ENCODE measurements at places on chromosomes 2 and 18. TPM values are rescaled to one million over a fixed set of nuclear protein-coding genes. Genes with fewer than 3 reads are reported as not detected.

DNA sequence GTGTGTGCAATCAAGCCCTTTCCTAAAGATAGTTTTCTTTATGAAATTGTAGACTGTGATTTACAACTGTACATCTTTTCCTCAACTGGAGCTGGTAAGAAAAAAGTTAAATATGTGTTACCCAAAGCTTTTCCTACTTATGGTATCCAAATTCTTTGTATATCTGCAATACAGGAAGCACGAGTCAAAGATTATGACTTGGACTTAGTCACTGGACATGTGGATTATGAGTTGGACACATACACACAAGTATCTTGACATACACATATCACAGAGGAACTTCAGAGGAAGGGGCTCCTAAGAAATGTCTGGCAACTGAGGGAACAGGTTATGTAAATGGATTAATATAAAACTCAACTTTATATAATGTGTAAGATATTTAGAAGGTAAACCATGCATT, 35.2 kb downstream of the PRELID3A start:
- H3K27me3 ChIP-seq: no peaks in the 10 kb centered on the region
- H3K36me3 ChIP-seq: peaks cover 35% of the 10 kb centered on the region
- H3K27ac ChIP-seq: no peak overlapping the region

DNA sequence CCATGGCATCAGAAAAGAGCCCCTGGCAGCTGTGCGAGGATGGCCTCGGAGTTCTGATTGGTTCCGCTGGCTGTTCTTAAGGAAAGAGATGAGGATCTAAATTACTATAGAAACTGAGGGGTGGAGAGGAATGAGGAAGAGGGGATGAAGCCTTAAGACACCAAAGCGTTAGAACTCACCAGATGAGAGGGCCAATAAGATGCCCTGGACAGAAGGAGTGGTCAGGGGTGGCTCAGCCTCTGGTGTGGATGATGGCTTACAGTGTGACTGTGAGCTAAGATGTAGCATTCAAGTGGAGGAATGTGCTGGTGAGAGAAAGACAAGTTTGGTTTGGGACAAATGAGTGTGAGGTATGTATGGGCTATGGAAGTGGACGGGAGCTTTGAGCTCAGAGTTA, 97.8 kb downstream of the ZFP36L2 start:
- peaks cover 42% of the 10 kb centered on the region for H3K4me1 ChIP-seq
- H3K4me3 ChIP-seq: no peak overlapping the region
- DNase-seq: no peak
- H3K27me3 ChIP-seq: no peaks in the 10 kb centered on the region
- H3K27ac ChIP-seq: no peak overlapping the region

Gene BMP10
- total RNA-seq: not detected

Gene SLC39A10
- total RNA-seq: 125 TPM
